ENCODE measurements at places on chromosomes 1 and 21.

DNA sequence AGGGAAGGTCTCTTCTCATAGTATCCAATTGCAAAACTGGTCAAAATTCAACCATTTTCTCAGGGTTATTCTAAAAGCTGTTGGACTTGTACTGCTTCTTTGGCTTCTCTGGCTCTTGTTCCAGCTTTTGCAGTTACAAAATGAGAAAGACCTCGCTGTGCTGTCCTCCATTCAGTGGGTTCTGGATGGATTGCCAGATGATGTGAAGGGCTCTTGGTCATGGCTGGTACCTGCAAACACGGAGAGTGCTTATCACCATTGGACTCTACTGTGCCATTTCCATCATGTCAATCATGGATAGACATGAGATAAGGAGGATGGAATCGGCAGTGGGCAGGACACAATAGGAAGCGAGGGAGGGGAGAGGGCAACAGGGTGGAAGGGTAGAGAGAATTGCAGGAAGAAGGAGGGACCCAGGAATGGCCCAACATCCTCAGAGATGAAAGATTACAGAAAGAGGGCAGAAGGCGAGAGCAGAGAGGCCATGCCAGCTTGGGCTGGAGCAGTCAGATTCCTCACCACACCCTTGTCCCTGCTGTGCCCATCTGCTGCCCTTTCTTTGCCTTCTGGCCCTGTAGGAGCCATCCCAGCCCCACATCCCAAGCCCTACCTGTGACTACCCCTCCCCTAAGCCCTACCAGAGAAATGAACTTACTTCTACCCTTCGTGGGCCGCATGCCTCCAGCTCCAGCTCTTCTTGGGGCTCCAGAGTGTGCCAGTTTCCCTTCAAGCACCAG is 70.3 kb downstream of the HIVEP3 start:
- DNase-seq: no peak

DNA sequence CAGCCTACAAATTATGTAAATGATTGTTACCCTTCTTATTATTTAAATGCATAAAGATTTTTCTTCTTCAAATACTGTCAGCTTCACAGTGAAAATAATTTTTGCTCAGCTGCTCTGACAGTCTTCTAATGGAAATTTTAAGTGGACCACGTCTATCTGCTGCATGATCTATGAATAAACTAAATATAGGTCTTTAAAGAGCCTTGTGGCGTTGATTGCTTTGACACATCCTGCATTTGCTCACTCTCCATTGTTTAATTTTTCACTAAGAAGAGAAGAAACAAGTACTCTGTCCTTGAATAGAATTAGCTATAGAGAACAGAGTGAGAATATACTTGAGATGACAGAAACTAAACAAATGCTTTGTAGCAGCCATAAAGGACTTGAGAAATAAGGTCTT is 826.1 kb downstream of the MRPL39 start:
- no peak for DNase-seq

GRCh38 chr1:211637066-211637465 is 38.4 kb downstream of the NEK2 start:
- no peak for DNase-seq

- no peak for DNase-seq
Measured at GRCh38 chr1:173220157-173220556, 13.0 kb upstream of the TNFSF4 start.

DNA sequence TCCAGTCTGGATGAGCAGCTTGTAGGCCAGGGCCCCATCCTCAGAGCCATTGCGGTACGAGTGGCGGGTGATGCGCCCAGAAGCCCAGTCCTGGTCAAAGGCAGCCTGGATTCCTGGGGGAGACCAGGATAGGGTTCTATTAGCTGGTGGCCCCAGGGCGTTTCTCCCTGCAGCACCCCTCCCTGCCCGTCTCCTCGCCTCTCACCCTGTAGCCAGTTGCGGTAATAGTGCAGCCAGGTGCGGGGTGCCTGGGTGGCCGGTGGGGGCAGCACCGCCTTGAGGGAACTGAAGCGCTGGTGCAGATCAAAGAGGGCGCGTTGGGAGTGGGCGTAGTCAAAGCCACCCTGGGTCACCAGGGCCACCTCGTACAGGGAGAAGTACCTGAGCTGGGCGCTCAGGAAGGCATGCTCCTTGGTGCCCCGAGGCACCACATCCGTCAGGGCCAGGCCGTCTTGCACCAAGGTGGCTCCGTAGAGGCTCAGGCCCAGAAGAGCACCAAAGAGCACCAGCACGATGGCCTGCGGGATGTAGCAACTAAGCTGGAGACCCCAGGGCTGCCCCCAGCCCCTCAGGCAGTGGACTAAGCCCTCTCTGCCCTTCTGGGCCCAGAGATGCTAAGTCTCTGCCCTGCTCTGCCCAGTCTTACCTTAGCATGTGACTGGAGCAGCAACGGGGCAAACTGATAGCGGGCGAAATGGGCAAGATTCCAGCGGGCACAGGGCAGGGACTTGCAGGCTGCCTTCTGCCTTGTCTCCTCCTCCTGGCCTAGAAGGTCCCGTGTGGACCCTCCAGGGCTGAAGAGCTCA is 15.7 kb downstream of the PTCH2 start:
- DNase-seq: no peak

DNA sequence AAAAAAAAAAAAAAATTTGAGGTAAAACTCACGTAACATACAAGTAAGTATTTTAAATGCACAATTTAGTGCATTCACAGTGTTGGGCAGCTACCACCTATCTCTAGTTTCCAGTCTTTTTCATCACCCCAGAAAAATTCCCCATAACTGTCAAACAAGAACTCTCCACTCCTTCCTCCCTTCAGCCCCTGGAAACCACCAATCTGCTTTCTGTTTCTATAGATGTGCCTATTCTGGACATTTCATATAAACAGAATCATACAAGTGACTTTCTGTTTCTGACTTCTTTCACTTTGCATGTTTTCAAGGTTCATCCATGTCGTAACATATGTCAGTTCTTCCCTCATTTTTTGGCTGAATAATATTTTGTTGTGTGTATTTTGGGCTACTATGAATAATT is 24.9 kb upstream of the ETS2 start:
- DNase-seq: no peak

- no peak for DNase-seq
Measured at GRCh38 chr1:78759881-78760280, 110.2 kb downstream of the IFI44 start.

- DNase-seq: no peak
Measured at GRCh38 chr1:6470132-6471085, 4.4 kb upstream of the TNFRSF25 start.

- DNase-seq: no peak
Measured at GRCh38 chr1:23615423-23615822, 56.1 kb upstream of the ID3 start.

- DNase-seq: no peak
Measured at GRCh38 chr1:160429702-160430535, 29.6 kb downstream of the VANGL2 start.

GRCh38 chr1:43077273-43077672 is 94.8 kb downstream of the EBNA1BP2 start:
- no peak for DNase-seq

GRCh38 chr1:165516469-165516868 is 27.3 kb upstream of the LRRC52 start:
- DNase-seq: no peak

GRCh38 chr21:31289702-31290101 is 54.4 kb downstream of the TIAM1 start:
- DNase-seq: no peak

DNA sequence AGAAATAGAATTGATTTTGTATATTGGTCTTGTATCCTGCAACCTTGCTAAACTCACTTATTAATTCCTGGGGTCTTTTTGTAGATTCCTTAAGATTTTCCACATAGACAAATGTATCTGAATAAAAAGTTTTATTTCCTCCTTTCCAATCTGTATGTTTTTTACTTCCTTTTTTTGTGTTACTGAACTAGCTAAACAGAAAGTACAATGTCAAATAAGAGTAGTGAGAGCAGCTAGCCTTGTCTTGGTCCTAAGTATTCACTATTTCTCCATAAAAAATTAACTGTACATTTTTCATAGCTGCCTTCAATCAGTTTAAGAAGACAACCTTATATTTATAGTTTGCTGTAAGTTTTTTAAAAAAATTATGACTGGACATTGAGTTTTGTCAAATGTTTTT is 74.9 kb downstream of the FASLG start:
- DNase-seq: no peak

GRCh38 chr1:182119631-182120030 is 58.1 kb upstream of the ZNF648 start:
- no peak for DNase-seq

DNA sequence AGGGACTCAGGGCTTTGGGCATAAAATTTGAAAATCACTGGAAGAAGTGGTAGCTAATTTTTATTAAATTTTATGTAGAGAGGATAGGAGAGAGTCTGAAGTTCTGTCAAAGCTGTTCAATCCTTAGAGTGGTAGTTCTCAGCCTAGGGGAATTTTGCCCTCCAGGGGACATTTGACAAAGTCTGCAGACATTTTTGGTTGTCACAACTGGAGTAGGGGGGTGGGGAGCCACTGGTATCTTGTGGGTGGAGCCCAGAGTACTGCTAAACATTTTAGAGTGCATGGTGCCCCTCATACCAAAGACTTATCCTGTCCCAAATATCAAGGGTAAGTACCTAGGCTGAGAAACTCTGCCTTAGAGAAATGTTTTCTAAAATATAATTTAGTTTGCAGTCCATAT is 30.2 kb downstream of the RASAL2 start:
- DNase-seq: no peak

DNA sequence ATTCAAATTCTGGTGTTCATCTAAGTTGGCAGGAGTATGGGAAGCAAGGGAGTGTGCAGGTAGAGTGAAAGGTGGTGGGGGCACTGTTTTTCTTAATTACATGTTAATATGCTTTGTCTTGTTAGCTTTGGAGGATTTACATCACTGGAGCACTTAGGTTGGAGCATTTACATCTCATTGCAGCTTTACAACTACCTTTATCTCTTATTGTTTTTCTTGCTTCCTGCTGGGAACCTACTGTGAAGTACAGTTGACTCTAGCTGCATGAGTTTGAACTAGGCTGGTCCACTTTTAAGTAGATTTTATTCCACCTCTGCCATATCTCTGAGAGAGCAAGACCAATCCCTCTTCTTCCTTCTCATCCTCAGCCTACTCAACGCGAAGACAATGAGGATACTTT is 554.8 kb upstream of the B3GALT2 start:
- DNase-seq: no peak

- DNase-seq: peak; percentile 87
Measured at GRCh38 chr1:166972826-166973225, 2.5 kb downstream of the ILDR2 start.

DNA sequence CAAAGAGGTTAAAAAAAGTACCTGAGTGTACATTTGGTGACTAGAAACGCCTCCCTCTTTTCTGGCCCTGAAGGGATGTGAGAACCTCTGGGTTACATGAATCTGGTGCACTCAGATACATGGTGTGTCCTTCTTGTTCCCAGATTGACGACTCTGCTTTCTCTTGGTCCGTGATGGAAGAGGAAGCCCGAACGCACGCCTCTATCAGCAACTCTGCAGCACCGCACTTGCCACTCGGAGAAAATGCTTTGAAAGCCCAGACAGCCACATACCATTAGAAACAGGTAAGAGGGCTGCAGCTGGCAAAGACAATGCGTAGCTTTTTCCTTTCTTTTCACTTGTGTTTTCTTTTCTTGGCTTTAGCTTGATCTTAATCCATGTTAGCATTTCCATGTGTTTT is 21.1 kb upstream of the ZBTB21 start:
- no peak for DNase-seq

DNA sequence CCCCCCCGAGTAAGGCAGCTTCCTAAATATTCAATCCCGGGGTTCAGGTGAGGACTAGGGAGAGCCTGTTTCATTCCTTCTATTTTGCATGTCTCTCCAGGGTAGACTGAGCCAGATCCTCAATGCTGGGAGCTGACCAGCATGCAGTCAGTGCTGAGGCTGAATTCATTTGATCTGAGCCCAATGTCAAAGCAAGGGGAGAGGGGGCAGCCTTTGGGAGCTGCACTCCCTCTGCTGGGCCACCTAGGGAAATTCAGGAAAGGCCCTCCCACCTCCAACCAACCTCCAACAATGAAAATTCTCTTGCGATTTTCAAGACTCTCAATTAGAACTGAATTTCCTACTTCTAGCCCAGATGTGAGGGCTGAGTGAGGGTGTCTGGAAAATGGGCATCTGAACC is 371.2 kb downstream of the NPHP4 start:
- peak; percentile 39 for DNase-seq

DNA sequence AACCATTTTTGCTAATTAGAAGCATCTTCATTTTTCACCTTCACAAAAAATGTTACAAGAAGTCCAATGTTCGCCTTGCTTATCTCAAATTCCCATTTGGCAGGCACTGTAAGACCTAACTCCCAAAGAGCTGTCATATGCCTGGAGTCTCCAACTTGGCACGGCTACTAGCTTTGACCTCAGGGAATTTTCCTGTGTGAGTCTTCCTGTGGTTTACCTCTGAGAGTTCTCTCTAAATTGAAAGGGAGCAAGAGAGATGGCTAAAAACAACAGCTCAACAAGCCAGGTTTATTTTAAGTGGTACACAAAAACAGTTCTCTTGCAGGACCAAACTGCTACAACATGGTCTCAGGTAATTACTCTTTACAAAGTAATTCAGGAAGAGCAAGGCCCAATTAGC is 756.0 kb upstream of the ADGRL2 start:
- no peak for DNase-seq

- no peak for DNase-seq
Measured at GRCh38 chr1:59375321-59376220, 78.7 kb downstream of the FGGY start.

GRCh38 chr1:11522400-11523235 is 43.7 kb downstream of the DISP3 start:
- no peak for DNase-seq

DNA sequence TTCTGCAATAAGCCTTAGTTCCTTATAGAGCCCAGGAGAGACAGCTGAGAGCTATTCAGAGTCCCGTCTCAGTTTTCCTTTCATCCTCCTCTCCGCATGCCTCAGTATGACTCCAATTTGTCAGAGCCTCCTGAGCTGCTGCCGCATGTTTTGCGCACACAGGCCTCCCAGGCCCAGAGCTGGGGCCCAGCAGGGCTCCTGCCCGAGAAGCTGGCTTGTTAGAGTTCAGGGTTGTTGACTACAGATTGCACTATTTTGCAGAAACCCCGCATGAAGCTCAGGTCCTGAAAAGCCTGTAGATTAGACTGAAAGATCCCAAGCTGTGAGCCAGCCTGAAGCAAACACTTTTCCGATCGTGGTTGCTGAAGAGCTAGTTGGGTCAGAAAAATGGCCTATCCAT is 51.5 kb downstream of the IGSF5 start:
- no peak for DNase-seq

- no peak for DNase-seq
Measured at GRCh38 chr1:233015965-233016364, 65.6 kb downstream of the NTPCR start.

- DNase-seq: no peak
Measured at GRCh38 chr1:165876121-165876520, 48.7 kb downstream of the UCK2 start.

DNA sequence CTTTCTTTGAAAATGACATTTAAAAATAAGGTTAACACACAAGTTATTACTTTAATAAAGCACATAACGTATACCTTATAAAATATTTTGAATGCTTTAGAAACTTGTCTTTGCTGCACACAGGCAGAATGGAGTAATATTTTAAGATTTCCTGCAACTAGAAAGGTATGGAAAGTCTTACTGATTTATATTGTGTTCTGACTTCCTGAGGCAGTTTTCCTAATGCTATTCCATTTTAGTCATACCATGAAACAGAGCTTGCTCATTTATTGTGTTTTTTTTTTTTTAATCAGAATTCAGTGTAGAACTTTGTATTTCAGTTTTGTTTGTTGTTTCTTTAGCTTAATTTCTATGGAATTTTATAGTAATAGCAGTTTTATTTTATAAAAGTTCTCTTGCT is 60.9 kb upstream of the S1PR1 start:
- no peak for DNase-seq

GRCh38 chr1:20107351-20107750 is 12.0 kb downstream of the PLA2G2D start:
- no peak for DNase-seq

GRCh38 chr1:231231511-231231910 is 9.5 kb upstream of the GNPAT start:
- no peak for DNase-seq
